Activated CD8-positive, alpha-beta memory T cell treated with anti-CD3 and anti-CD28 coated beads for 1 hour (primary cell): ENCODE measurements at places on chromosomes 5 and 9.

- no peak for DNase-seq
These were observed 20.7 kb downstream of the PUM3 start for GRCh38 chr9:2823227-2823626.

- DNase-seq: no peak
These were observed 130.6 kb upstream of the EPB41L4A start for GRCh38 chr5:112549605-112550166.

DNA sequence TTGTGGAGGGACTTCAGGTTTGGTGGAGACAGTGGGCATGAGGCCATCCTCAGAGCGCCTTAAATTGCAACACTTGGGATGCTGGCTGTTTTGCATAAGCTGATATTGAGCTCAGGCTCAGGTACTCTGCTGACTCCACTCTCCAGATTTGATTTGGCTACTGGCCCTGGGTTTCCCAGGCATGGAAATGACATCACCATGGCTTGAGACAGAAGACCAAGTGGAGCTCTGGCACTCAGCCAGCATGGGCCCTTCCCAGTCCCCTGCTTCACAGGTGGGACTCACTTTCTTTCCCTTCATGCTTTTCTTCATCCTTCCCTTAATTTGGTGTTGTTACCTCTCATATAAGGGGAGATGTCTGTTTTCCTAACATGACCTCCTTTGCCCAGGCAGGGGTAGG, 72.0 kb upstream of the IL12B start:
- DNase-seq: no peak

- no peak for DNase-seq
These were observed 1.1 kb downstream of the OTP start for GRCh38 chr5:77637170-77637997.

DNA sequence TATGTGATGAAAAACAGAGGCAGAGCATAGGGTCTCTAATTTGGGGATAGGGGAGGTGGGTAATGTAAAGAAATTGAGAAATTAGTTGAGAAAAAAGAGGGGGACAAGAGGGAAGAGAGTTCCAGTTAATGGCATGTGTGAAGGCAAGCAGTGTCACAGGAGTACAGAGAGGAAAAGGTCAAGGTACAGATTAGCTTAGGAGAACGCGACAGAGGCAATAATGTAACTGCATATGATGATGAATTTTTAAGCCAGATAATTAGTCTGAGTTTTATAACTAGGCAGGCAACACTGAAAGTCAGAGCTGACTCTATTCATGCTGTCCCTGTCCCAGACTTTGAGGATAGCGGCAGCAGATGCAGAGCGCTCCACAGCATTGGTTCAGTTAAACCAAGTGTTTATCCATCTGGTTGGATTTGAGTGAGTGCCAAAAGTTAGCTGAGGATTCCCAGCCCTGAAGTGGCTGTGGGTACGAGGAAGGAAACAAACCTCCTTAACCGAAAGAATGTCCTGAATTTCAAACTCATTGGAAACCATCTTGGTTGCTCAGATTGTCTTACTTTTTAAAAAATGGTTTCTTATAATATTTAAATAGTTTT, 315.2 kb downstream of the ARHGAP26 start:
- no peak for DNase-seq

- DNase-seq: no peak
These were observed 25.3 kb upstream of the ENHO start for GRCh38 chr9:34547960-34548611.
